ENCODE measurements at places on chromosomes 7 and 10. TPM values are rescaled to one million over a fixed set of nuclear protein-coding genes. Genes with fewer than 3 reads are reported as not detected.

DNA sequence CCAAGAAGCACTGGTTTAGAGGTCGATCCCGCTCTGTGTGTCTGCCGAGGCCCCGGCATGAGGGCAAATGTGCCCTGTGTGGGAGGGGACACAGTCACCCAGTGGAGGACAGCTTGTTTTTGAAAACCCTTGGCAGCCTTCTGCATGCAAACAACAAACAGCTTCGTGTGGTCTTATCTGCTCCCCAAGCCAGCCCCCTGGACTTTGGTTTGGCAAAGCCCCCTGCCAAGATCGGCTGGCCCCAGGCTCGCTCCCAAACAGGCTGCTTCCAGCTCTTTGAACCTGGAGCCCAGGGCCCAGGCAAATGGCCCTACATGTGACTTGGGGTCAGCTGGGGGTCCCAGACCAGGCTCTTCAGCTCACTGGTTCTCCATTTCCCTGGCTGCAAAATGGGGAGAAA lies 2.9 kb downstream of the ELN start:
- H3K4me1 ChIP-seq = peaks cover 52% of the 10 kb centered on the region
- no peak for ATAC-seq
- no peaks in the 10 kb centered on the region for H3K36me3 ChIP-seq
- peak overlapping the region; percentile 87 for H3K27ac ChIP-seq
- no peaks in the 10 kb centered on the region for H3K27me3 ChIP-seq

DNA sequence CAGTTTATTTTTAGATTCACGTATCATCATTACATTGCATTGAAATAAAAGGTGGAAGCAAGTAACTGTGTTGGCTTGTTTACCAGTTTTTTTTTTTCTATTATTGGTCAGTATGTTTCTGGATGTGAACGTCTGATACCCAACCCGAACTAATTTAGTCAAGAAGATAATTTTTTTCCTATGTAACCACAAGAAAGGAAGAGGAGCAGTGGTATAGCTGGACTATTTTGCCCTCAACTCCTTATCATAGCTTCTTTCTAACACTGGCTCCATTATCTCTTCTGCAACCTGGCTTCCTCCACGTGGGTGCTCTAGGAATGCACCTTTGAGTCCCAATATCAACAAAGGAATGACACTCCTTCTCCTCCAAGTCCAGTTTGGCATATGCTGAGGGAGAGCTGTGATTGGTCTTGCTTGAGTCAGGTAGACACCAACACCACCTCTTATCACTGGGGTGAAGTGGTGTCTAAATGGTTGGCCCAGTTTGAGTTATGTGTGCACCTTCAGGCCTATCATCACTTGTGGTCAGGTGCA lies 29.4 kb downstream of the OR9A2 start:
- no peaks in the 10 kb centered on the region for H3K4me1 ChIP-seq
- no peak overlapping the region for H3K27ac ChIP-seq
- no peak for ATAC-seq
- no peak overlapping the region for H3K4me3 ChIP-seq

DNA sequence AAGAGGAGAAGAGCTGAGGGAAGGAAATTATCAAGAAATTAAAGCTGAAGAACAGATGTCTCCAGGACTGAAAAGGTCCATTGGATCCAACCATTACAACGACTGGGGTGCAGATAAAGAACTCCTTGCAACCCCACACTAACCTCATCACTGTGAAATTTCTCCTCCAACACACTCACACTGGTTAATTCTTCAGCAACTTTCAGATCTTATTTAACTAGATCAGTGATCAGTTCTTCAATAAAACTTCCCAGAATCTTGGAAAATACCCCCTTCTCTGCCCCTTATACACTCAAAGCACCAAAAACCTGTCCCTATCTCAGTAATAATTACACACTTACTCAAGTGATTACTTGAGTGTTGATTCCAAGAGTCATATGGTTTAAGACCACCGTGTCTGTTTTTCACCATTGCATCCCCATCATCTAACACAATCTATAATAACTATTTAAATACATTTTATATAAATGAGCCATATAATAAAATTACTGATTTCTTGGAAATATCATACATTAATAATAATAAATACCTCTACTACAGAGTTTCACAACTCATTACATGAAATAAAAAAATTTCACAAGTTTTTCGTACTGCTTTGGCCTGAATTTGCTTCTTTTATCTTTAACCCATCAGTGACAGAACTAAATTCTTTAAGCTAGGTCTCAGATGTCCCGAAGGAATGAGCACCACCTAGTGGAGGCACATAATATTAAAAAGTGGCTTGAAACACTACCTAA lies 123.7 kb downstream of the MPP7 start:
- H3K36me3 ChIP-seq = no peaks in the 10 kb centered on the region
- H3K4me1 ChIP-seq = no peaks in the 10 kb centered on the region
- no peak overlapping the region for H3K27ac ChIP-seq
- H3K27me3 ChIP-seq = no peaks in the 10 kb centered on the region
- H3K4me3 ChIP-seq = peak overlapping the region; percentile 35

The GPR15LG gene
- total RNA-seq = 1.2 TPM

- H3K27me3 ChIP-seq = no peaks in the 10 kb centered on the region
- no peak for ATAC-seq
- H3K4me1 ChIP-seq = peaks cover 71% of the 10 kb centered on the region
- H3K36me3 ChIP-seq = no peaks in the 10 kb centered on the region
These were observed 13.3 kb upstream of the CPXM2 start for GRCh38 chr10:123904834-123905409.

The AKR1C4 gene
- not detected for total RNA-seq

- ATAC-seq = no peak
- H3K27me3 ChIP-seq = no peaks in the 10 kb centered on the region
These were observed 2.0 kb downstream of the TRAPPC14 start for GRCh38 chr7:100156331-100157068.

The ARHGAP21 gene
- 62.3 TPM for total RNA-seq

DNA sequence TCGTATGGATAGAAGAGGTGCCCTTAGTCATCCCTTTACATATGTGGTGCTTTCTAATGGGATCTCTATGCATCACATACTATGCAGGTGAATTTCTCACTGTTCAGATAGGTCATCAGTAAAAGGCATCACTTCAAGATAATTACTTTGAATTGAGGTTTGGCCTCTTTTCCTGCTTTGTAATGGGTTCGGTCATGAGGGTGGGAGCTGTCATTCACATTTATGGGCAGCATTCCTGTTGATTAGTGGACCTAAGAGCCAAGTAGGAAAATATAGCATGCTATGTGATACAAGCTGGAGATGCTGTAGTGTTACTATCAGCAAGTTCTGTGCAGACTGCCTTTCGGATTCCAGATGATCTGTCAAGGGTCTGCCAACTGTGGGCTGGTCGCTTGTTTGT lies 156.3 kb downstream of the LCOR start:
- no peak overlapping the region for H3K4me3 ChIP-seq
- no peaks in the 10 kb centered on the region for H3K27me3 ChIP-seq
- ATAC-seq = no peak
- no peaks in the 10 kb centered on the region for H3K36me3 ChIP-seq
- peak overlapping the region; percentile 40 for H3K27ac ChIP-seq

DNA sequence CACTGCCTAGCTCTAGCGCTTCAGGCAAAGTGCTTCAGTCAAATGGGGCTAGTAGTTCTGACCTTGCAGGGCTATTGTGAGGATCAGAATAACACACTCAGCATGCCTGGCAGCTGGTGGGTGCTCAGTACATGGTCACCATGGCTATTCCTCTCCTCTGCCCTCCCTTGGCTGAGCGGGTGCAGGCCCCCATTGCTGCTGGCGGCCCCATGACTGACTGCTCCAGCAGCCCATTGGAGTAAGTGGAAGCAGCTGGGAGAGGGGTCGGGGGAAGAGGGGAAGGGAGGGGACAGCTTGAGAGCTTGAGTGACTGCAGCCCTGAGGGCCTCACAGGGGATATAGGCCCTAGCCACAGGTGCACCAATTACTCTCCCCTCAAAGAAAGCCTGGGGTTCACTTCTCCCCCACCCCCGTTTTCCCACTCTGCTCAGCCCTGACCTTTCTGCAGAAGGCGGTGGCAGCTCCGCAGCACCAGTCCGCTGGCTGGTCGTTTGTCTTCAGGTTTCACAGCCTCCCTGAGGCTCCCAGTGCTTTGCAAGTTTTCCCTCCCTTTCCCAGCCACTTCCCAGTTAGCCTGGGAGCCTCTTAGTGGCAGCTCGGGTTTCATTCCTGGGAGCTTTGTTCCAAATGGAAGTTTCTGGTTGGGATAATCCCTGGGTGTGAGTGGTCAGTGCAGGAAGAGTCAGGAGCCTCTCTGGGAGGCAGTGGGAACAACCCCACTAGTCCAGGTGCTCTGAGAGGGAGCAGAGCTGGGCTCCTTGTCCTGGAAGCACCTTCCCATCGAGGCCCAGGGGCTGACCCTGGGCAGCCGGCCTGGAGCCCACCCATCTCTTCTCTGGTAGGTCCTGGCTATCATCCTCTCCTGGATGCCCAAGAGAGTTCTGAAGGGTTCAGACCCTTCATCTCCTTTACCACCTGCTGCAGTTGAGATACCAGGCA lies 16.3 kb downstream of the FGF8 start:
- no peaks in the 10 kb centered on the region for H3K4me1 ChIP-seq
- no peak overlapping the region for H3K4me3 ChIP-seq
- ATAC-seq = no peak
- no peaks in the 10 kb centered on the region for H3K36me3 ChIP-seq
- no peak overlapping the region for H3K27ac ChIP-seq
- peaks cover 51% of the 10 kb centered on the region for H3K27me3 ChIP-seq

- H3K27ac ChIP-seq = no peak overlapping the region
- no peak for ATAC-seq
- H3K36me3 ChIP-seq = no peaks in the 10 kb centered on the region
- no peak overlapping the region for H3K4me3 ChIP-seq
These were observed 253.2 kb upstream of the C7orf33 start for GRCh38 chr7:148337246-148337965.

DNA sequence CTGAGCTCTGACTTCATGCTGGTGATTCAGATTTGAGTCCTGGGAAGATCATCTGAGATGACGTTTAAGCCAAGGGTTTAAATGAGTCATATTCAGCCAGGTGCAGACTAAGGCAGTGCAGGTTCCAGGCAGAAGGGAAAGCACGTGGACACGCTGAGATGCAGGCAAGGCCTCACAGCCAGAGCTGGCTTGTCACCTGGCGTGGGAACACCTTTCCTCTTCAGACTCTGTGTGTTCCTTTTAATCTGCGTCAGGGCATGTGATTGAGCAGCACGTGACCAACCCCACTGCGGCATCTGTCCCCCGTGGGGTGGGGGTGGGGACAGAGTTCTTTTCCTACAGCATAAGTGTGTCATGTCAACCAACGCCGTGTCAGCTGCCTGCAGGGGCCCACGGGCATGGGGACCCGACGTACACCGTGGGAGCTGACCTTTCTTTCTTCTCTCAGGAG lies 10.7 kb upstream of the IDI2 start:
- no peak overlapping the region for H3K27ac ChIP-seq
- H3K27me3 ChIP-seq = no peaks in the 10 kb centered on the region
- H3K4me3 ChIP-seq = no peak overlapping the region
- no peaks in the 10 kb centered on the region for H3K4me1 ChIP-seq
- peaks cover 3% of the 10 kb centered on the region for H3K36me3 ChIP-seq
- ATAC-seq = no peak

The CALN1 gene
- not detected for total RNA-seq

GRCh38 chr7:522071-522950 lies 2.7 kb upstream of the PDGFA start:
- peaks cover 19% of the 10 kb centered on the region for H3K4me1 ChIP-seq
- H3K27ac ChIP-seq = peak overlapping the region; percentile 98
- no peaks in the 10 kb centered on the region for H3K36me3 ChIP-seq
- H3K27me3 ChIP-seq = peaks cover 13% of the 10 kb centered on the region

- H3K27ac ChIP-seq = no peak overlapping the region
- no peak overlapping the region for H3K4me3 ChIP-seq
- H3K4me1 ChIP-seq = no peaks in the 10 kb centered on the region
- H3K36me3 ChIP-seq = no peaks in the 10 kb centered on the region
These were observed 33.1 kb upstream of the TBX20 start for GRCh38 chr7:35286986-35287385.

The ZFAND2A gene
- total RNA-seq = 22.4 TPM

The FZD8 gene
- 5.3 TPM for total RNA-seq

- H3K36me3 ChIP-seq = no peaks in the 10 kb centered on the region
- H3K4me1 ChIP-seq = no peaks in the 10 kb centered on the region
- H3K4me3 ChIP-seq = no peak overlapping the region
- ATAC-seq = no peak
- no peak overlapping the region for H3K27ac ChIP-seq
These were observed 33.0 kb upstream of the POM121L12 start for GRCh38 chr7:53002389-53002788.

- peaks cover 67% of the 10 kb centered on the region for H3K27me3 ChIP-seq
- H3K4me3 ChIP-seq = no peak overlapping the region
- ATAC-seq = no peak
- no peaks in the 10 kb centered on the region for H3K4me1 ChIP-seq
- no peaks in the 10 kb centered on the region for H3K36me3 ChIP-seq
These were observed 2.3 kb downstream of the C1QL3 start for GRCh38 chr10:16519250-16519907.

DNA sequence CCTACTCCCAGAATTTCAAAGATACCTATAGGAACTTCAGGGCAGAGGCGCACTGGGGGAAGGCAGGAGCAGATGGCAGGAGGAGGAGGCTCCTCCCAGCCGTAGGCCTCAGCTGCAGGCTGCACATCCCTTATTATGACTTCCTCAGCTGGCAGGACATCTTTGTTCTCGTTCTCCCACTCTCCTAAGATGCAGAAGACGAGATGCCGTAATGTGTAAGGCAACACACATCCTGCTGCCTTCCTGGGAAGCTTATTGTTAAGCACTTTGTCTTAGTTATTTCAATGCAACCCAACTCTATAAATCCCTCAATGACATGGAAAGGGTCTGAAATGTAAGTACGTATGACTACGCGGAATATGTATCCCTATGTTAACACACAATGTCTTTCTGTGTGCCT lies 599.8 kb upstream of the MGMT start:
- no peak overlapping the region for H3K4me3 ChIP-seq
- no peak for ATAC-seq
- H3K27me3 ChIP-seq = no peaks in the 10 kb centered on the region
- H3K36me3 ChIP-seq = no peaks in the 10 kb centered on the region

GRCh38 chr10:32321016-32321631 lies 25.8 kb downstream of the EPC1 start:
- ATAC-seq = no peak
- H3K27ac ChIP-seq = no peak overlapping the region
- no peak overlapping the region for H3K4me3 ChIP-seq
- H3K27me3 ChIP-seq = no peaks in the 10 kb centered on the region
- H3K4me1 ChIP-seq = peaks cover 5% of the 10 kb centered on the region
- no peaks in the 10 kb centered on the region for H3K36me3 ChIP-seq

All from gastroesophageal sphincter (tissue), 4 donors.